IPS-NIHi11 (cell line): ENCODE measurements at places on chromosomes 1 and 21.

GRCh38 chr1:195768936-195769335 lies 839.3 kb downstream of the KCNT2 start:
- DNase-seq: no peak

DNA sequence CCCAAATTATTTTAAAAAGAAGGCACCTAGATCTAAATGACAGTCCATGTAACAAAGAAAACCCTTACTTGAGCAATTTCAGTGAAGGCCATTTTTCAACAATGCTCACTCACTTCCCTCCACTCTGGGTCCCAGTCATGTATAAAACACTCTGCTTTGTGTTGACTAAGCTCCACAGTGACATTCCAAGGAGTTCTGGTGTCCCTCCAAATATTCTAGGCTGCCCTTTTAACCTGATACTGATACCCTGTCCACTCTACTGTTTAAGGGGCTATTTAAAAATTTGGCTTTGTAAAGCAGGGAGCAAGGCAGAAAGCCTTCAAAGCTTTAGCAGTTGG lies 73.6 kb downstream of the GNG12 start:
- DNase-seq: no peak

GRCh38 chr1:87115317-87115890 lies 201.0 kb downstream of the HS2ST1 start:
- DNase-seq: no peak

- DNase-seq: no peak
These were observed 156.0 kb upstream of the TIAM1 start for GRCh38 chr21:31500071-31500470.

GRCh38 chr1:185250063-185250462 lies 67.0 kb downstream of the IVNS1ABP start:
- no peak for DNase-seq

- DNase-seq: no peak
These were observed 39.3 kb downstream of the POFUT2 start for GRCh38 chr21:45248301-45248892.

GRCh38 chr1:65490231-65491009 lies 70.0 kb downstream of the LEPR start:
- DNase-seq: no peak

DNA sequence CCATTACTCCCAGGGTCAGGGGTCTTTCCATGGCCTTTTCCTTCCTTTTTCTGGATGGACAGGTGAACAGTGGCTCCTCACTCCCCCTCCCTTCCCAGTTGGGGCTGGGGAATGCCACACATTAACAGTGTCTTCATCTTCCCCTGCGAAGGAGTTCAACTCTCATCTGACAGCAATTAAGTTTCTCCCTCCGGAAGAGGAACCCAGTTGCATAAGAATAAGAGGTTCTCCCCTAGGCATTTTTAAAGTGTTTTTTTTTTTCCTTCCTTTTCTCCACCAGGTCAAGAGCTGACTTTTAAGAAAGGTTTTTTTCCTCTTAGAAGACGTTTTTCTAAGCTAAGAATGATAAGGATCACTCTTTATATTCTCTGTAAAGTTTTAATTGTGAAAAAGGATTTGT lies 42.3 kb upstream of the FASLG start:
- DNase-seq: no peak

- no peak for DNase-seq
These were observed 165.0 kb upstream of the VAMP3 start for GRCh38 chr1:7606096-7606495.

- no peak for DNase-seq
These were observed 327.5 kb upstream of the POGK start for GRCh38 chr1:166511761-166512160.

DNA sequence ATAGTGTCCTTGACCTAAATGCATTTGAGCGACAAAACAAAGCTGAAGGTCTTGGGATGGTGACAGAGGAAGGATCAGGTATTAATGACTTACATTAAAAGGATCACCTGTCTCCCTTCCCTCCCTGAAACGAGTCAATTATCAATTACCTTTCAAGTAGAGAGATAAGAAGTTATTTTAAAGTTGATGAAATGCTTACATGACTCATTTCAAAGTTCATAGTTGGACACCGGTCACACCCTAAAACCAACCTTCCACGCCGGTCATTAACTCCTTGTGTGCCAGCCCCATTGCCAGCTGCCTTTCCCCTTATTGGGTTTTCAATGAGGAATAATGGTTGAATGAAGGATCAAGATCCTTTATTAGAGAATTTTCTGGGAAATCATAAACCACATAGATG lies 129.8 kb downstream of the ZP4 start:
- no peak for DNase-seq

DNA sequence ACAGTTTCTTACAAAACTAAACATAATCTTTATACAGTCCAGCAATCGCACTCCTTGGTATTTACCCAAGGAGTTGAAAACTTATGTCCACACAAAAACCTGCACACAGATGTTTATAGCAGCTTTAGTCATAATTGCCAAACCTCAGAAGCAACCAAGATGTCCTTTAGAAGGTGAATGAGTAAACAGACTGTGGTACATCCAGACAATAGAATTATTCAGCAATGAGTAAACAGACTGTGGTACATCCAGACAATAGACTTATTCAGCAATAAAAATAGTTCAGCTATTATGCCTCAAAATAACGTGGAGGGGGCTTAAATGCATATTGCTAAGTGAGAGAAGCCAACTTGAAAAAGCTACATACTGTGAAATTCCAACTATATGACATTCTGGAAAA lies 87.0 kb upstream of the GALNT2 start:
- no peak for DNase-seq
